Activated naive CD8-positive, alpha-beta T cell treated with anti-CD3 and anti-CD28 coated beads, Interleukin-2, amount 50 U/mL, for 16 hours (primary cell): ENCODE measurements at places on chromosomes 4 and X.

DNA sequence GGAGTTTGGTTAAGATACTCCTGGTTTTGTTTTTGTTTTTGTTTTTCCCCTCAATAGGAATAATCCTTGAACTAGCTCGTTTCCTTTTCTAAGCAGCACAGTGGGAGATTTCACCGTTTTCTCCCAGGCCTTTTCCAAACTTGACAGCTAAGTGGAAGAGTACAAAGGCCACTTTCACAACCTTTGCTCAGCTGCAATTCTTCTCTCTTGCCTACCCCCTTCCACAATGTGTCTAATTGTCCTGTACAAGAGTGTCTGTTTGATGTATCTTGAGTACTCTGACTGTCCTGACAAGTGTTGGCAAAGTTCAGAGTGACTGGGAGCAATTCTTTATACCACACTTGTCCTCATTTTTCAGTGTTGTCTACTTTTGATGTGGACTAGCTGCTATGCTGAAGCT lies 674.3 kb upstream of the AMOT start:
- no peak for DNase-seq

DNA sequence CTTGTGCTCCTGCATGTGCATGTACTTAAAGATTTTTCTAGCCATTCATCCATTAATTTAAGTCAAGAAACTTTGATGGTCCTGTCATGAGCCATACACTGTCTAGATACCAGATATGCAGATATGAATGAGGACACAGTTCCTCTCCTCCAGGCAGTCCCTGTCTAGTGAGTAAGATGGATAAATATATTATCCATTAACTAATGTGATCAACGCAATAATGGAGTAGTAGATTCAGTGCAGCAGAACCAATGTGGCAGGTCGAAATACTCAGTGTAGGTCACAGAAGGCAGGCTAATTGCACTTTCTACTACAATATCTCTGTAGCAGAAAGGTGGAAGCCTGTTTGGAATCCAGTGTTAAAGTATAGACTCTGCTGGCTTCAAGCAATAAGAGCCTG lies 112.5 kb downstream of the PCDH7 start:
- no peak for DNase-seq

GRCh38 chr4:72451349-72451748 lies 117.7 kb downstream of the ADAMTS3 start:
- DNase-seq = no peak

GRCh38 chrX:65744965-65745364 lies 77.5 kb downstream of the MSN start:
- no peak for DNase-seq

- DNase-seq = no peak
Measured at GRCh38 chr4:37767546-37767945, 58.9 kb upstream of the PGM2 start.

DNA sequence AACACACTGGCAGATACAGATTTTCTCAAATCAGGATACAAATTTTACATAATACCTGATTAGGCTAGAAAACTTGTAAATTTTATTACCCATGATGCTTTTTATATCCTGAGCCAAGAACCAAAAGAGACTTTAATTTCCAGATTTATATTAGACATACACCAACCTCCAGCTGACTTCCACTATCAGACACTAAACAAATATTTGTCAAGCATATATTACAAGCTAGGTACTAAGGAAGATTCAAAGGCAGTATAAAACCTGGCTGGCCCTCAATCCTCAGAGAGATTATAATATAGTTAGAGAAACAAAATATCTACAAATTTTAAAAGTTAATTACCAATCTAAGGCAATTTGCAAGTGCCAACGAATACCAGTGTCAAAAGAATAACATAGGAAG lies 357.8 kb upstream of the F9 start:
- no peak for DNase-seq

DNA sequence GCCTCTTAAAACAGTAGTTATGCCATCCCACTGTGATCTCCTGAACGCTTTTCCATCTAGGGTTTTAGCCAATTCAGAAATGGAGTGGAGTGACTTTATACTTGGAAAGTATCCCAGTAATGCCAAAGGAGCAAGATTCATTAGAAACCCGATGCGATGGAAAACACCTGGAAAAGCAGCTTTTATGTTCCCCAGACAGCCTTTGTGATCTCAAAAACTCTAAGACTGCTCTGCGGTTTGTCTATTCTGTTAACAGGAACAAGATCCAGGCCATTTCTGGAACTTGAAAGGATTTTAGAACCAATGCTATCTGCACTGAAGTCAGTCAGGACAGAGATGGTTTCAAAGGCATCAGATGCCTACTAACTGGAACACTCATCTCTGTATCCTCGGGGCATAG lies 145.1 kb downstream of the APBB2 start:
- DNase-seq = no peak

GRCh38 chrX:20432048-20432447 lies 165.3 kb upstream of the RPS6KA3 start:
- no peak for DNase-seq

DNA sequence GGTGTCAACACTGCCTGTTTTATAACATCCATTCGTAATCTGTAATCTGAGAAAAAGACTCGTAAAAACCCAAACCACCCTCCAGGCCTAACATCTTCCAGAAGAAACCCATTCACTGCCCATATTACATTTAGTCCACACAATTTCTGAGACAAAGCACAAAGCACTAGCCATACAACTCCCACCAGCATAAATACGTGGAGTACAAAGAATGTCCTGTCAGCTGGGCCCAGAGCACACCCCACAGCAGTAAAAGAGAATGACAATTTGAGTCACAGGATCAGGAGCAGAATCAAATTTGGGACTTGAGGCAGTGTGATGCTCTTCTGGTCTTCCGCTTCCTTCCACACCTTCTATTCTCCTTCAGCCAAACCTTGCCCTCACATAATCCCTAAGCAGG lies 6.8 kb downstream of the MECP2 start:
- DNase-seq = no peak

GRCh38 chrX:57044245-57044644 lies 48.9 kb upstream of the SPIN3 start:
- DNase-seq = no peak

DNA sequence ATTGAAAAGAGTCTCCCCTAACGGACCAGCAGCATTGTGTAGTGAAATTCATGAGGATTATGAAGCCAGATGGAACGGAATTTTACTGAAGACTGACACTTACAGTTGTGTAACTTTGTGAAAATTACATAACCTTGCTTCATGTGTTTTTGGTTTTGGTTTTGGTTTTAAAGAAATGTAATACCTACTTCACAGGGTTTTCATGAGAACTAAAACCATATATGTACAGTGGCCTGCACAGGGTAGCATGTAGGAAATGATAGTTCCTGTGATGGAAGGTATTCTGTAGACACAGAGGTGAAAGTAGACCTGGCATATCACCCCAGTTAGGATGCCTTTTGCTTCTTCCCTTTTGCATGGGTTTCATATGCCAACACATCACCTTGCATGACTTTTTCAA lies 247.0 kb downstream of the BANK1 start:
- no peak for DNase-seq

DNA sequence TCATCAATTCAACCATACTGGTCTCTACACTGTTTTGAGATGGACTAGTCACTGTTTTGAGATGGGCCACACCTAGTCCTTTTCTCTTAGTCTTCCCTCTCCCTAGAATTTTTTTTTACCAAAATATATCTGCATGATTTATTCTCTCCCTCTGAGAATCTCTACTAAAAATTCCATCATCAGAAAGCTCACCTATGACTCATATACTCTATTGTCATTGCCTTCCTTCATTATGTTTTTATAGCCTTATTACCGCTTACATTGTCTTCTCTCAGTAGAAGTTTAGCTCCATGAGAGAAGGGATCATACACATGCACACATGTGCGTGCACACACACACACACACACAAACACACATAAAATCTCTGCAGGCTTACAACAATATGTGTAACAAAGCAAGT lies 303.6 kb downstream of the PCDH10 start:
- no peak for DNase-seq

DNA sequence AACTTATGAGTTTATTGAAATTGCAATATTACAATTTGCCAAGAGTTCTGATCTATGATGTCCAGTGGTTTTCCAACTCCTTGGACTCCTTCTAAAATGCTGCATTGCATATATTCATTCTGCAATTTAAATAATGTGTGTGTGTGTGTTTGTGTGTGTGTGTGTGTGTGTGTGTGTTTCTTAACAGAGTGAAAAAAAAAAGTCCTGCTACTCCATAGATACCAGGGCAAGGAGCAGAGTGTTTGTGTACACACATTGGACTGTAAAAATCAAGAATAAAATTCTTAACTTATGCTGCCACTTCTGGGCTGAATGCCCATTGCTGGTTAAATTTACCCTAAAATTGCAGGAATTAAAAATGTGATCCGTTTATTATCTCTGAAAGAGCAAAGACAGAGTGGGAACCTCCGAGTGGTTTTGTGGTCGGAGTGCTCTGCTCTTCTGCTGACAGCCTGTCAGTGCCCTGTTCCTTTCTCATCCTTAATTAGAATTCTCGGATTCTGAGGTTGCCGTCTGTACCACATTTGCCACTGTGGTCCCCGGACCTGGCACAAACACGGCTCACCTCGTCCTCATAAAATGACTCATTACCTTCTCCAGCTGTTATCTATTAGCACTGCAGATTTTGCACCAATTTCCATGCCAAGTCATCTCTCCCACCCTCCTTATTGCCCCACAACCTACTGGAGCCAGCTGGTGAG lies 355.5 kb downstream of the KCNIP4 start:
- DNase-seq = no peak
